ENCODE measurements at places on chromosomes 5 and 9. TPM values are rescaled to one million over a fixed set of nuclear protein-coding genes. Genes with fewer than 3 reads are reported as not detected.

Gene CA9
- total RNA-seq: 5.9 TPM

Gene ELL2
- 38.2 TPM for total RNA-seq

Gene PTGES
- 2.6 TPM for total RNA-seq

Gene KCNIP1
- total RNA-seq: 0.25 TPM

Gene MEGF10
- total RNA-seq: 0.88 TPM

GRCh38 chr9:131467214-131467935, 35.3 kb upstream of the POMT1 start:
- no peak for DNase-seq

DNA sequence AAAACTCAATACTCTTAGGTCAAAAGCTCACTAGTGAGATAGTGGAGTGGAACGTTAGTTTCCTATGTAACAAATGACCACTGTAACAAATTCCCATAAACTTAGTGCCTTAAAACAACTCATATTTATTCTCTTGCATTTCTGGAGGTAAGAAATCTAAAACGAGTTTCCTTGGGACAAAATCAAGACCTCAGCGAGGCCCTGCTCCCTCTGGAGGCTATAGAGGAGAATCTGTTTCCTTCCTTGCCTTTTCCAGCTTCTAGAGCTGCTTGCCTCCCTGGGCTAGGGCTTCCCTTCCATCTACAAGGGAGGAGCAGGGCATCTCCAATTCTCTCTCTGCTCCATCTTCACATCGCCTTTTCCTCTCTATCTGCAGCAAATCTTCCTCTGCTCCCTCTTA, 32.0 kb downstream of the SEMA5A start:
- no peak for DNase-seq

GRCh38 chr9:135359764-135360163, 119.8 kb upstream of the PPP1R26 start:
- DNase-seq: no peak
